ENCODE measurements at places on chromosomes 3 and 15.
A peak's percentile ranks its signal among the peaks of the same experiment; 100 is the strongest.

DNA sequence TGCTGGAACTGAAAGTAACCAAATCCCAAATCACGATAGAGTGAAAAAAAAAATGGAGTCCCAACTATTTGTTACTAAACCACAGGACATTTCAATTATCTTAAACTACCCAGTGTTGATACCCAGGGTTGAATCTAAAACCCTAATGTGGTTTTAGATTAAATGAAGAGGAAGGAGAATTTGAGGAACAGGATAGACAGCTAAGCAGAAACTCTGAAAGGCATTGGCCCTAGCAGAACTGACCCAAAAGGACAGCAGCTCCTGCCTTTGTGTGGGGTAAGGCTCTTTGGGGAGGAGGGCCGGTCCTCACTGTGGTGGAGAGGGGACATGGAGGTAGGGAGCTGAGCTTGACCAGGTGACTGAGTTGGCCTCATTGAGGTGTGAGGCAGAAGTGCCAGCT lies 30.7 kb upstream of the SNRK start:
- no peak for DNase-seq

- no peak for DNase-seq
These were observed 10.6 kb upstream of the ITPKA start for GRCh38 chr15:41483115-41483514.

DNA sequence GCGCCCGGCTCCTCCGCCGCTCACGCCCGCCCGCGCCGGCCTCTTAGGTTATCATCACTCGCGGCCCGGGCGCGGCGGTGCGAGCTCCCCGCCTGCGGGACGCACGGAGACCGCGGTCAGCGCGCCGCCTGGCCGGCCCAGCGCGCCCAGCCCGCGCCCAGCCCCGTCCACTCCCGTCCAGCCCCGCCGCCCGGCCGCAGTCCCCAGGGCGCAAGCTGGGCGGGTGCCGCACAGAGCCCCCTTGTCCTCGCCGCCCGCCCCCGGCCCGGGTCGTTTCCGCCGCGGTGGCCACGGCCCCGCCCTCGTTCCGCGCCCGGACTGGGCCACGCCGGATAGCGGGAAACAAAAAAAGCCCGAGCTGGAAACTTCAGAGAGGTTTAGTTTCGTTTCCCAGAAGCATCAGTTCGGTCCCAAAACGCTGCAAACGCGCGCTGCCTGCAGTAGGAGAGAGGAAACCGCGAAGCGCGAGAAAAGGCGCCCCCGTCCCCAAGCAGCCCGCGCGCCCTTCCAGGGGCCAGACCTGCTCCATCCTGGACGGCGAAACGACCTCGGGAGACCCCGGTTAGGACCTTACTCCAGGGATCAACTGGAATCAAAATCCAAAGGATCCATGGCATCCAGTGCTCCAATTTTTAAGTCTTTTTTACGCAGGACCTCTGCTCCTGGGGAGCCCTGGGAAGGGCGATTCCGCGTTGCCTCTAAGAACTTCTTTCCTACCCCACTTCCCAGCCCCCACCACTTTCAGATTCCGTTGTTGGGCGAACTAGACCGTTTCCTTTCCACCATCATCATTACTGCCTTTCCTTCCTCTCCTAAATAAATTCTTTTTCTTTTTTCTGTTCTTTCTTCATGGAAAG lies at the start of gene ATP10A:
Gene ATP10A (minus strand): TSS at position 217 of the 857 bp plus-strand sequence. CDS start 231 bp downstream, outside the sequence.
- DNase-seq: no peak

- DNase-seq: no peak
These were observed 2.2 kb downstream of the FURIN start for GRCh38 chr15:90870354-90871138.

DNA sequence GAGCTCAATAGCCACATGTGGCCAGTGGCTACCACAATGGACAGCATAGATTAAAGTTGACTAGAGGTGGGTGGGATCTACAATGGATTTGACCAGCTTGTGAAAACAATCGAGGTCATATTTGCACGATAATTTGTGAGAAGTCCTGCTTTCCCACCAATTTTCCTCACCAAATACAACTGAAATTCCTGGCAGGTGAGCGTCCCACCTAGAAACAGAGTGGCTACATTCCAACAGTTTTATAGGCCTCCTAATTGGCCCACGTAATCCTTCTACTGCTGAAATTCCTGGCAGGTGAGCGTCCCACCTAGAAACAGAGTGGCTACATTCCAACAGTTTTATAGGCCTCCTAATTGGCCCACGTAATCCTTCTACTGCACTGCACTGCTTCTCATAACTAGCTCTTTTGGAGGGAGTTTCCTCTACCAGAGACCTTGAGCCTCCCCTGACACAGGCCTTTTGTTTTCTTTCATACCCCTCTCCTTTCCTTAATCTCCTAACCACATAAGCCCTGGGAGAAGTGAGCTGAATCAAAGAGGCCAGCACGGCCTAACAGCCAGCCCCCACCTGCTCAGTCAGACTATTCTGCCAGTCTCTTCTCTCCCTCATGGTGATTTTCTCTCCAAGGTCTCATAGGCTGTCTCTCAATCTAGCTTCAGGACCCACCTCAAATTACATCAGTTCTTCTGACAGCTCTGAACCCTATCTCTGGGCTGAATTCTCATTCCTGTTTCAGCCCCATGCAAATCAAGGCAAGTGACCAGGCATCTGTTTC lies 80.2 kb downstream of the BFSP2 start:
- no peak for DNase-seq

DNA sequence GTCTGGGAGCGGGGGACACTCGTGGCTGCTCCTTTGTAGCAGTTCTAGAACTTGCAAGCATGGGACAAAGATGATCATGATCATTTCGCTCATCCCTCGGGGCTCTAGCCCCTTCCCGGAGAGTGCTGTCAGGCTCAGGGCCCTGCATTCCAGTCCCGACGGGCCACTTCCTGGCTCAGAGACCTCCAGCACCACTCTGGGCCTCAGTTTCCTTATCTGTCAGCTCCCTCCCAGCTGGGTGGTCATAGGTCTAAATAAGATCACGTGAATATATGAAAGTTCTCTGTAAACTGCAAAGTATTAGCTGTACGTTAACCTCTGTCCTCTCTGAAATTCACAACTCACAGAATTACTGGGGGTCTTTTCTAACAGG lies 52.8 kb upstream of the SLC6A11 start:
- no peak for DNase-seq

DNA sequence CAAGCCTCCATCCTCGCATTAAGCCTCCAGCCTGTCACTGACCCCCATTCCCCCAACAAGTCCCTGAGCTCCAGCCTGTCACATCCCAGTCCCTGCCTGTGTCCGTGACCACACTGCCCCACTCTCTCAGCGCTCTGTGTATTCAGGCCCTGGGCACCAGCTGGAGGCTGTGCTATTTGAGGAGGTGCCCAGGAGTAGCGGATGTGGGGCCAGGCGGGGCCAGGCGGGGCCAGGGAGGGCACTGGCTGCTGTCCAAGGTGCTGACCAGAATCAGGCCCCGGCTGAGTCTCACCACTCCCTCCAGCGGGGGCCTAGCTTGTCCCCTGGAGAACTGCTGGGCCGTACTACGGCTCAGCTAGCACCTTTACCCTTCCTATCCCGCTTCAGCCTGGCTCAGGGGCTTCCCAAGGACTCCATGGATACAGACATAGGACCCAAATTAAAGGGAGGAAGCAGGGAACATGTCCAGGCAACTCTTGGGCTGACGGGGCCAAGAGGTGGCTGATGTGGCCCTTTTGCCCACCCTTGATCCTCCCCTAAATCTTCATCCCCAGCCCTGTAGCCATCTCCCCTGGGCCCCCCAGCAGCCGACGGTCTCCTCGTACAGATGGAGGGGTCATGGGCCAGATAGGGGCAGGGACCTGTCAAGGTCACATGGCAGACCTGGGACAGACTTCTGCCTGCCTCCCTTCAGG lies 1.1 kb downstream of the HHATL start:
- DNase-seq: no peak

- DNase-seq: no peak
These were observed 54.5 kb upstream of the GATA2 start for GRCh38 chr3:128547368-128547987.

- DNase-seq: peak; percentile 83
These were observed 2.8 kb upstream of the BCL6 start for GRCh38 chr3:187748050-187748481.

GRCh38 chr3:168933614-168934013 lies 729.9 kb downstream of the MECOM start:
- DNase-seq: no peak

- no peak for DNase-seq
These were observed 27.8 kb downstream of the SHQ1 start for GRCh38 chr3:72820415-72820814.

GRCh38 chr3:4494895-4495264 lies 1.7 kb downstream of the ITPR1 start:
- DNase-seq: no peak
